ENCODE measurements at places on chromosomes 2 and 18.
A peak's percentile ranks its signal among the peaks of the same experiment; 100 is the strongest.

- DNase-seq = no peak
Observed at GRCh38 chr18:26405190-26405801, 143.1 kb downstream of the KCTD1 start.

DNA sequence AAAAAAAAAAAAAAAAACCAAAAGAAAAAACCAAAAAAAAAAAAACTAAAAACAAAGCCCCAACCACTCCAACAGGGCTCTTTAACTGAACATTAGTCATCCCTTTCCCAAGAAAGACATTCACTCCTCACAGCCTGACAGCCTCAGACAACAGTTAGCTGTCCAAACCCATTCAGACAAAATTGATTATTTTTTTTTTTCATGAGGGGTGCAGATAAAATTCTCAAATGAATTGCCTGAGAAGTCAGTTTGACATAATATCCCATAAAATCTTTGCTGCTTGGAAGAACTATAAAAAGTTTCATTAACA lies 206.1 kb upstream of the REV1 start:
- no peak for DNase-seq

- DNase-seq = no peak
Observed at GRCh38 chr18:5488844-5489243, 55.0 kb downstream of the EPB41L3 start.

DNA sequence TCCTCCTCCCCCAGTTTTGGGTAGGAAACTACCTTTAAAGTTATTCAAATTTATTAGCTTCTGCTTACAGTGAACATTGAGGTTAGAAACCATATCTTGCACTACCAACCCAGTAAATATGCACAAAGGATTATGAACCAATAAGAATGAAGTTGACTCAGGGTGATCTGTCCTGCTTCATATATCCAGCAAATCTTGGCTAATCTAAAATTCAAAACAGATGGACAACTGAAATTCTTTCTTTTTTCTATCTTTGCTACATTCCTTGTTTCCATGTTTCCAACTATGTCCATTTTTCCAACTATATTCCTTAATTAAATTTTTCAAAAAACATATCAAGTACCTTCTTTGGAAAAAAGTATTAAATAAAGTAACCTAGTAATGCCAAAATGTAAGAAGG lies 149.3 kb downstream of the FAM124B start:
- no peak for DNase-seq

DNA sequence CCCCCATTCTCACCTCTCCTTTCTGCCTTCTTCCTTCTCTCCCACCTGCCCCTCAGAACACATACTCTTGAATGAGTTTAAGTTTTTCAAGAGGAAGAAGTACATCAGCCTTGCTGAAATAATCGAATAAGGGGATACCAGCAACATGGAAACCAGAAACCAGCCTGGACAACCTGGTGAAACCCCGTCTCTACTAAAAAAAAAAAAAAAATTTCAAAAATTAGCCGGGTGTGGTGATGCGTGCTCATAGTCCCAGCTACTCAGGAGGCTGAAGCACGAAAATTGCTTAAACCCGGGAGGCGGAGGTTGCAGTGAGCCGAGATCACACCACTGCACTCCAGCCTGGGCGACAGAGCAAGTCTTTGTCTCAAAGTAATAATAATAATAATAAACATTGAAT lies 75.0 kb upstream of the SLC1A4 start:
- DNase-seq = no peak

- no peak for DNase-seq
Observed at GRCh38 chr2:101478181-101479001, 3.5 kb upstream of the RFX8 start.

DNA sequence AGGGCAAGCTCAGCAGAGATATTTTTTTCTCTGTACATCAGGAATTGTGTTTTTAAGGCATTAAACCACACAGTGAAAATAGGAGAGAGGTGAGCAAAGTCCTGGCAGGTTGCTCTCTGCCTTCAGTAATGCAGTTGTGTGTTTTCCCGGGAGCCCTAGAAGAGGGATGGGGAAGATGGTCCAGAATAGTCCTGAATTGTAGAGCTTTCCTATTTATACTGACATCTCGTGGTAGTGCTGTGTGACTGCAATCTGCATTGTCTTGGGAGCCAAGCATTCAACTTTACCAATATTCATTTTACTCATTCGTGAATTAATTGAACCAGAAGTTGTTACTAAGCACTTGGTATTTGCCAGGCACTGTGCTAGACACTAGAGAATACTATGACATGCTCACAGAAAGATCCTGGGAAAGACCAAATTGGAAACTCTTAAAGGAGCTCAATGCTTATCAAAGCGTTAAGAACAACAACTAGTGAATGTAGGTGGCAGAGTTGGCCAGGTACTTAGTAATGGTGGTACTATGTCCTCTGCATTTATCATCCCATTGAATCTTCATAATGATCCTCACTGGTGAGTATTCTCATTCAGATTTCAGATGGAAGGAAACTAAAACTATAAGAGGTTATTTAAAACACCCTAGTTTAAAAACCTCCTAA lies 214.6 kb downstream of the TRIB2 start:
- DNase-seq = peak; percentile 5

GRCh38 chr2:58291726-58292438 lies 50.8 kb upstream of the FANCL start:
- DNase-seq = no peak

DNA sequence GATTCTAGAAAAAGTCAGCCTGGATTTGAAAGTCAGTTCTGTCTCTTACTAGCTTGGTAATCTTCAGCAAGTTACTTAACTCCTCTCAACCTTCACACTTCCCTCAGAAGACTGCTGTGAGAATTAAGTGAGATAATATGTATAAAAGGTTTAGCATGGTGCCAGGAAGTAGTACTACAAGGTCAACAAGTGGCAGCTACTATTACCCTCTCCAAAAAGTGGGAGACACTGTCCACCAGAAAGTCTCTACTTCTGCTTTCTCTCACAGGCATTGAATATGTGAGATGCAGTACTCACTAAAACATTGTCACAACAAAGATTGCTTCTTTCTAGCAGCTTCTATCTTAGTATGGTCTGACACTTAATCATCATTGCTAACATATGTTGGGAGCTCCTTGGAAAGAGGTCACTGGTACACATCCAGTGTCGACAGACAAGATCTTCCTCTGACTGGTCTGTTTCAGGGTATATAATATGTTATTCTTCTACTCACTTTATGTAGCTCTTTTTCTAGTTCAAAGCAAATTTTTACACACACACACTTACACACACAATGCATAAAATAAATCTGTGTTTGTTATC lies 47.9 kb downstream of the DOCK10 start:
- DNase-seq = no peak

DNA sequence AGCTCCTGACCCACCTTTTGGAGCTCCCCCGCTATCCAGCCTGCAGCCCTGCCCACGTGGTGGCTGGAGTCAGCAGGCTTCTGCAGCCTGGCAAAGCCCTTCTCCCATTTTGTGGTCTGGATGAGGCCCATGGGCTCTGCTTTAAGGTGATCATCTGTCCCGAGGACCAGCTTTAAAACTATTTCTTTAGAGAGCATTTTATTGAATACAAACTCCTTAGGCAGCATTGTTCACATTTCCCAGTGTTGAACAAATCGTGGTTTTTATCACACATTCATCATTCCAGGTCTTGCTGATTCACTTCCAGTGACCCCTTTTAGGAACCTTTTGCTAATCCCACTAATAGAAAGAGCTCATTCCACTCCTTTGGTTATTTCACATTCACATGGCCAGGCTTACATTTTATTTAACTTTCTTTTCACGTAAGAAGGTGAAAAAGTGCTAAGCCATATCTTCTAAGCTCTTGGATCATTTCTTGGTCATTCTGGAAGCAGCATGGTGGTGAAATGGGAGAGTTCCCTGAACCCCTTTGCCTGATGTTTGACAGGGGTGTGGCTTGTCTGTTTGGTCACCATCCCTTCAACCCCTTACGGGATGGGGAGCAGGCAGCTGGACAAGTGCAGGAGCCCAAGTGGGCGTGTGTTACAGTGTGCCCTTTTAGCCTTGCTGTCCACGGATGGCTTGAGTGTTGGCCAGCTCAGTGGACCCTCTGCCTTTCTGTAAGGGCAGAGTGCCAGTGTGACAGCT lies 80.4 kb upstream of the RAPGEF4 start:
- DNase-seq = no peak

GRCh38 chr2:186328838-186329237 lies 157.2 kb upstream of the ZC3H15 start:
- DNase-seq = no peak

- no peak for DNase-seq
Observed at GRCh38 chr18:23536204-23536603, 32.9 kb downstream of the RMC1 start.

GRCh38 chr18:27845897-27846296 lies 331.0 kb downstream of the CDH2 start:
- DNase-seq = no peak

- no peak for DNase-seq
Observed at GRCh38 chr2:98121149-98121548, 34.2 kb downstream of the VWA3B start.

DNA sequence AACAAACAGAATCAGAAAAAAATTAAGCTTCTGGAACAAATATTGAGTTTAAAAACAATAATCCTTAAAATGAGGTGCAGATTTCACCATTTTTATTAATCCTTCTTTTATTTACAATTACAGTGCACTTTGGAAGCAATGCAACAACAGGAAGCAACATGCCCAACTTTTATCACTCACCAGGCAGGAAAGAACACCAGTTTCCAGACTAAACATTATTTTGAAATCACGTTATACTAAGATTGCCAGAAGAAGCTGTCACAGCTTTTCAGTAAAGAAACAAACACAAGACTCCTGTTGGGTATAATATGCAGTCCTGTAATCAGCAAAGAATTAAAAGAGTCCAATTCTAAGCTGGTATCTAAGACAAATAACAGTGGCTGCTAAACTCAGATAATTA lies 137.9 kb upstream of the ZC3H15 start:
- DNase-seq = no peak

- DNase-seq = no peak
Observed at GRCh38 chr2:64317707-64318475, 136.1 kb upstream of the LGALSL start.

GRCh38 chr18:8049147-8049546 lies 482.0 kb downstream of the PTPRM start:
- no peak for DNase-seq

- no peak for DNase-seq
Observed at GRCh38 chr2:62287899-62288880, 92.3 kb downstream of the B3GNT2 start.

DNA sequence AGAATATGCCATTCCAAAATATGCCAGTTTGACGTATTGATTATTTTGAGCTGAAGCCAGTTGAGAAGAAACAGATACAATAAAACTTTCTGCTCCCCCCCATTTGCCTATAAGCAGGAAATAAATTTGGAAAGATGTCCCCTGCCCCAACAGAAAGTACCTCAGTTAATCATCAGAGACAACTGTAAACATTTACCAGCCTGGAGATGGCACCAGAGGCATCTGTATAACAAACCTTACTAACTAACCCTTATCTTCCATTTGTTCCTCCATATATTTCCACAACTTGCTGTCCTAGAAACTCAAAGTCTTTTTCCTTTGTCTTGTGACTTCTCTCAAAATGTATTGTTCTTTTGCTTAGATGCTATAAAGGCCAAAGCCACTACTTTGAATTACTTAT lies 93.8 kb downstream of the AKAIN1 start:
- no peak for DNase-seq

DNA sequence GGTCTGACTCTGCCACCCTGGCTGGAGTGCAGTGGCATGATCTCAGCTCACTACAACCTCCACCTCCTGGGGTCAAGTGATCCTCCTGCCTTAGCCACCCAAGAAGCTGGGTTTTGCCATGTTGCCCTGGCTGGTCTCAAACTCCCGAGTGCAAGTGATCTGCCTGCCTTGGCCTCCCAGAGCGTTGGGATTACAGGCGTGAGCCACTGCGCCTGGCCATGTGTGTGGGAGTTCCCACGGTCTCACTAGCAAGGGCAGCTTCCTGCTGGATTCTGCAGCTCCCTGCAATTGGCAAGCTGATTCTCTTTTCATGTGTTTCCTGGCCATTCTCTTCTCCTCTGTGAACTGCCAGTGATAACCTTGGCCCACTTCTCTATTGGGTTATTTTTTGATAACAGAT lies 84.0 kb downstream of the USP40 start:
- DNase-seq = no peak

DNA sequence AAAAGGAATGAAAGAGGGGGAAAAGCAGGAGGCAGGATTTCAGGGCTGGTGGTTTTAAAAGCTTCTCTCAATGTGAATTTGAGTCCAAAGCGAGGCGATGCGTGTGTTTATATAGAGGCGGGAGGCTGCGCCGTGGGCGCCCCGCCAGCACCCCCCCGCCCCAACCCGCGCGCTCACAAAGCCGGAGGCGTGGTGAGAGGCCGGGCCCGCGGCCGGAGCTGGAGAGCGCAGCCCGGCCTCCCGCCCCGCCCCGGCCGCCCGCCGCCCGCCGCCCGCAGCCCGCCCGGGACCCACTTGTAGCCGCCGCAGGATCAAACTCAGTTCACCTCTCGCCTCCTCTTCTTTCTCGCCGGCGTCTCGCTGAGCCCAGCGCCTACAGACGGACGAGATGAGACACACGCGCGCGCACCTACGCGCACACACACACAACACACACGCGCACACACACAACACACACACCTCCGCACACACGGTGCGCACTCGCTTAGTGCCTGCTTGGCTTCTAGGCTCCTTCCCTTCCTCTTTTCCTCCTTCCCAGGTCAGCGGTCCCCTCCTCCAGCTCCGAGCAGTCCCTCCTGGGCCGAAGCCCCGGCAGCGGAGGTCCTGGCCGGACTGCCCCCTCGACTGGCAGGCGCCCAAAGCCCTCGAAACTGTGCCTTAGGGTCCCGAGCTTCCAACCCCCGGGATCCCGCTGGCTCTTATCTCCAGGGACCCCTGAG lies 1.3 kb upstream of the CYP26B1 start:
- DNase-seq = no peak

- DNase-seq = peak; percentile 81
Observed at GRCh38 chr2:219176818-219177551, at the start of gene CNPPD1. Gene CNPPD1 (minus strand): TSS chr2:219176925. CDS start chr2:219176828, 97 bp downstream.

DNA sequence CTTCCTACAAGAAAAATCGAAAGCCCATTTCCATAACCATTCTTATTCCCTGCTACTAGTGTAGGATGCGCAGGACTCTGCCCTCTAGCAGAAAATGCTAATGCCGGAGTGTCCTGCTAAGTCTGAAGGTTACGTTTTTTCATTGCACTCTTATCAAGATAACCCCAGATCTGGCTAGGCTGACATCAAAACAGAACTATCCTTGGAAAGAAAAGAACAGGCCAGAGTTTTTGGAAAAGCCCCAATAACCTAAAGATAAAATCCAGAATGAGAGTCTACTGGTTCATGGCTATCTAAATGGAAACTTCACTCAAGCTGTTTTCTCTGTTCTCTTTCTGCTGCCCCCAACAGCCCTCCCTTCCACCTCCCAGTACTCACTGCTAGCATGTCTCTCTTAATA lies 913 bp downstream of the RNF152 start:
- no peak for DNase-seq

DNA sequence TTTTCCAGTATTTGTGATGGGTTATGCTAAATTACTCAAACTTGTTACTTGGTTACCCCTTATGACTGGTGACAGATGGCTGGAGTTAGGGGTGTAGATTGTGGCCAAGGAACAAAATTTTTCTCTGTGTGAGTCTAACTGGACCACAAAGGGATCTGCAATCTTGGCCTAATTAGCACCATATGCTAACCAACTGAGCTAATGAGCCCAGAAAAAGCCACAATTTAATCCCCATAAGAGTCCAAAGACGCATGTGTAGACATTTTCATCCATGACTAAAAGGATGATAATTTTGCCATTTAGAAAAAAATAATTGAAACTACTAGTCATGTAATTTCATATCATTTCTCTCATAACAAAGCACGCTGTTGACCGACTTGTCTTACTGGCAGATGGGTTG lies 151.2 kb downstream of the ABCA12 start:
- DNase-seq = no peak

- DNase-seq = no peak
Observed at GRCh38 chr2:216289470-216289869, 82.8 kb downstream of the MARCHF4 start.

All from stimulated activated naive CD4-positive, alpha-beta T cell (primary cell).